RPMI8226 (cell line): ENCODE measurements at places on chromosomes 7 and 10.

DNA sequence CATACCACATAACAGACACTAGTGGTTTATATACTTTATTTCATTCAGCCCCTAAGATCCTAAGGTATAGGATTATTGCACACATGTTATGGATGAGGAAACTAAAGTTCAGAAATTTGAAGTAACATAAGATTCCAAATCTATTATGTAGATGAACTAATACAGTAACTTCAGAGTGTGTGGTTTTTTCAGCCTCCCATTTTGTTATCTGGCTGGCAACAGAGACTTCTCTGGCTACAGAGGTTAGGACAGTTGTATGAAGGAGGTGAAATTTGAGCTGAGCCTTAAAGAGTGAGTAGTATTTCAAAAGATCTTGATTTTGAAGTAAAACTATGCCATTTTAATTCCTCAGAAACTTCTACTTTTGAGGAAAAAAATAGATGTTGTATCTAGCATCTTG is 125.4 kb downstream of the MAPK8 start:
- no peak for DNase-seq

DNA sequence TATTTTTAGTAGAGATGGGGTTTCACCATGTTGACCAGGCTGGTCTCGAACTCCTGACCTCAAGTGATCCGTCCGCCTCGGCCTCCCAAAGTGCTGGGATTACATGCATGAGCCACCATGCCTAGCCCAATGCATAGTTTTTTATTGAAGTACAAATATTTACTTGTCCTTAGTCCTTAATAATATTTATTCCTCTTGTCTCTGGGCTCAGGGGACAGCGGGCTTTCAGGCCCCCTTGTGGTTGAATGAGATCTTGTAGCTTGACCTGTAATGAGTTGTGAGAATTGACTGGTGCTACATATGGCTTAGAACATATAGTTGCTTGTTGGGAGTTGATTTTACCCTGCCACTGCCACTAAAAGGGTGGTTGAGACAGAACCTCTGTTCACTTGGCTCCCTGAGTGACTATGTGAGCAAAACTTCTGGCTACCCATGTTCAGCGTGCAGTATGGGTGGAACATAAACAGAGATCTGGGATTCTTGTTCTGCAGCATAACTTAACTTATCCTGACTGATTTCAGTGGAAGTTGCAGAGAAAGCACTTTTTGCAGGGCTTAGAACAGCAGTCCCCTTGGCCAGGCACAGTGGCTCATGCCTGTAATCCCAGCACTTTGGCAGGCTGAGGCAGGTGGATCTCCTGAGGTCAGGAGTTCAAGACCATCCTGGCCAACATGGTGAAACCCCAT is 14.9 kb downstream of the CCL26 start:
- DNase-seq: peak; percentile 52

GRCh38 chr7:129774359-129774758 is 162.8 kb downstream of the NRF1 start:
- no peak for DNase-seq

DNA sequence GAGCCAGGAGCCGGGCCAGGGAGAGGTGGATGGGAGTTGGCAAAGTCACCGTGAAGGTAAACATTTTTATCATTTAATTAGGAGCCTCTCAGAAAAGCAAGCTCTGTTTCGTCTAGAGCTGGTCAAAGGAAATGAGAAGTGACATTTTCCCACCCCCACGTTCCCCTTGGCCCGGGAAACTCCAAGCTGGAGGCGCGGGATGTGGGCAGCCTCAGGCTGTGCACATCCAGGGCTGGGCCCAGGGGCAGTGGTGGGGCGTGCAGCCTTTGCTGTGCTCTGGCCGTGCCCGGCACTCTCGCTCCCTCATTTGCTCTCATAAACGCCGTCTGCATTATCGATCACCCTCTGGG is 135.6 kb upstream of the RET start:
- DNase-seq: no peak

DNA sequence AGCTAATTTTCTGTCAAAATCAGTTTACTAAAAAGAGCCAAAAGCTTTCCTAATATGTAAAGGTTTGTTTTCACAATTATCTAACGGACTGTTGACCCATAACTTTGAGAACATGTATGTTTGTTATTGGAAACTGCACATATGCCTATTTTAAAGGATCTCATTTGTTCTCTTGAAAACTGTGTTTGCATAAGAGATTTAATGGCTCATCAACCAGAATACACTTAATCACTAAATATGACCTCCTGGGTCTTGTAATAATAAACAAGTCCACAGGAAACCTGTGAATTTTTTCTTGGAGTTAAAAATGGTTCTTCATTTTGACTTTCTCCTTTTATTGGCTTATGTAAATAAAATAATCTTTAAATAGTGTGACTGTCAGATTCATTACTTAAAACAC is 48.3 kb upstream of the STEAP1B start:
- no peak for DNase-seq

DNA sequence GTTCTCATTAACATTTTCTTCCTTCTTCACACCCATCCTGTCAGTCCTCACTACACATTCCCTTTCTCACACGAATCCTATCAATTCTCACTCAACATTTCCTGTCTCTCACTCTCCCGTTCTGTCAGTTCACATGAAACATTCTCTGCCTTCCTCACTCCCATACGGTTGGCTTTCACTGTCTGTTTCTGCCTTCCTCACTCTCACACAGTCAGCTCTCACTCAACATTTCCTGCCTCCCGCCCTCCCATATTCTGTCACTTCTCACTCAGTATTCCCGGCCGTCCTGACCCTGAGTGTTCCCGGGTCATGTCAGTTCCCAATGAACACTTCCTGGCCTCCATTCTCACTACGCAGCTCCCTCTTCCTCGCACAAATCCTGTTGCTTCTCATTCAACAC is 61.5 kb downstream of the DYNC2I1 start:
- no peak for DNase-seq

DNA sequence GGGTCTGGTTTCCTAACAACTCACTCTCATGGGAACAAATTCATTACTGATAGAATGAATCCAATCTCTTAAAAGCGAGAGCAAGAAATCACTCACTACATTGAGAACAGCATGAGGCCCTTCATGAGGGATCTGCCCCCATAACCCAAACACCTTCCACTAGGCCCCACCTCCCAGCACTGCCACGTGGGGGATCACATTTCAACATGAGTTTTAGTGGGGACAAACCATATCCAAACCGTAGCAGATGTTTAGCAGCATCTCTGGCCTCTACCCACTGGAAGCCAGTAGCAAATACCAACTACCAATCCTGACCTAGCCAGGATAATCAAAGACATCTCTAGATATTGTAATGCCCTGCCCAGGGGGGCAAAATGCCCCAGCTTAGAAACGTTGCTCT is 243.9 kb downstream of the ARHGAP21 start:
- no peak for DNase-seq

- DNase-seq: no peak
Measured at GRCh38 chr7:90839316-90839715, 243.2 kb downstream of the CDK14 start.

DNA sequence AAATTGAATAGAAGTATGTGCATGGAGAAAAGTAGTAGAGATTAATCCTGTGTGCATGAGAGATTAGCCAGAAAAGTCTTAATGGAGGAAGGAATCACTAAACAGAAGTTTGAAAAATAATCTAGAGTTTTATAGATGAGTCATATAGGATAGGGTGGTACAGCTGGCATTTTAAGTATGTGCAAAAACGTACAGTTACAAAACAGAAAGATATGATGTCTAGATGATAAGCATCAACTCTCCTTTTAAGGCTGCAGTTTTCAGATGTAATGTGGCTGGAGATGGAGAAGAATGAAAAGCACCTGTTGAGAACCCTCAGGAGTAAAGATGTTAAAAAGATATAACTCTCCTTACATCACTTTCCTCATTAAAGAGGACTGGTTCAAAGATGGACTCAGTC is 271.3 kb downstream of the STK31 start:
- DNase-seq: no peak

- no peak for DNase-seq
Measured at GRCh38 chr7:22944510-22944909, 69.4 kb downstream of the HYCC1 start.

DNA sequence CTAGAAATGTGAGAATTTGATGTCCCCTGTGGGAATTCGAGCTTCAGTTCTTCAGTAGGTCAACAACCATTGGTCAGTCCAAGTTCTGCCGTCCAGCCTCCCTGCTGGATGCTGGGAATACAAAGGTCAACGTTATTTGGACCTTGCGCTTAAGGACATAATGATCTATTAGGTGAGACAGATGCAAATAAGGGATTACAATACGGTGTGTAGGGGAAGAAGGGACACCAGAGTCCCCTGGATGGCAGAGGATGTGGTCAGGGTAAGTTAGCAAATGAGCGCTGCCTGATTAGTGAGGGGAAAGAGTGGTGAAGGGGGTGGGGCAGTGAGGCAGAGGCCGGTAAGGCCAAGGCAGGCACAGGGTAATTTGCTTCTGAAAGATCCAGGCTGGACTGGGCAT is 16.2 kb downstream of the CCNY start:
- DNase-seq: no peak

DNA sequence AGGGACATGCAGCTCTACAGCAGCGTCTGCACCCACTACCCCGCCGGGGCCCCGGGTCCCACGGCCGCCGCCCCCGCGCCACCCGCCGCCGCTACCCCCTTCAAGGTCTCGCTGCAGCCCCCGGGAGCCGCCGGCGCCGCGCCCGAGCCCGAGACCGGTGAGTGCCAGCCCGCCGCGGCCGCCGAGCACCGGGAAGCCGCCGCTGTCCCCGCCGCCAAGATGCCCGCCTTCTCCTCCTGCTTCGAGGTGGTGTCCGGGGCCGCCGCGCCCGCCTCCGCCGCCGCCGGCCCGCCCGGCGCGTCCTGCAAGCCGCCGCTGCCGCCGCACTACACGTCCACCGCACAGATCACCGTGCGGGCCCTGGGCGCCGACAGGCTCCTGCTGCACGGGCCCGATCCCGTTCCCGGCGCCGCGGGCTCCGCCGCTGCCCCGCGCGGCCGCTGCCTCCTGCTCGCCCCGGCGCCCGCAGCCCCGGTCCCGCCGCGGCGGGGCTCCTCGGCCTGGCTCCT is 631 bp downstream of the OTUD1 start:
- peak; percentile 19 for DNase-seq

GRCh38 chr10:61634746-61635145 is 28.0 kb upstream of the CABCOCO1 start:
- DNase-seq: no peak

DNA sequence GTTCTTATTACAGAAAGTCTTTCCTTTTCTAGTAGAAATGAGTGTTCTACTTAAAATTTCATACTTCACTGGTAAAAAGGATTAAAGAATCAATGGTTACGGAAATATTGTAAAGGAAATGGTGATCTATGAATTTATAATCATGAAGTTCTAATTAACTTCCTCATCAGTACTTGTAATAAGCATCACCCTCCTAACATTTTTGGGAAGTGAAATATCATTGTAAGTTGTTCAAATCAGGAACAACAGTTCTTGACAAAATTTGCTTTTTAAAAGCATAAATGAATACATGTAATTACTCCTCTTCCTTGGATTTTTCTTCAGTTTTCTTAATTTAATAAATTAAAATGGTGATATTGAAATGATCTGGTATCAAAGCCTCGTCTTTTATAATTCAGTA is 5.6 kb upstream of the PCGF5 start:
- no peak for DNase-seq

- no peak for DNase-seq
Measured at GRCh38 chr7:102182016-102182415, 104.7 kb upstream of the SH2B2 start.

- peak; percentile 70 for DNase-seq
Measured at GRCh38 chr10:71696628-71697326, 22.8 kb downstream of the C10orf105 start.

DNA sequence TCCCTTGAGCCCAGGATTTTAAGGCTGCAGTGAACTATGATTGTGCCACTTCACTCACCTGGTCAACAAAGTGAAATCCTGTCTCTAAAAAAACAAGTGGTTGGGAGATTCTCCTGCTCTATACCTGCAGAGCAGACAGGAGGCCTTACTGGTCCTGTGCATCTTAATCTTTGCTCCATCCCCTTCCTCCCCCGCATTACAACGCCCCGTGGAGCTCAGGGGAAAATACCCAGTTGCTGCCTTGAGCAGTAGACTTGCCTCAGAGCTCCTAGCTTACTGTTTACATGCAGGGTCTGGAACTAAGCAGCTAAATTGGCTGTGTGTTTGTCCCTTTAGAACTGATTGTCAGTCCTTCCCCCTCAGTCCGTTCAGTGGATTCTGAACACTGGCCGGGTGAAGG is 123.8 kb upstream of the KMT2E start:
- DNase-seq: no peak

DNA sequence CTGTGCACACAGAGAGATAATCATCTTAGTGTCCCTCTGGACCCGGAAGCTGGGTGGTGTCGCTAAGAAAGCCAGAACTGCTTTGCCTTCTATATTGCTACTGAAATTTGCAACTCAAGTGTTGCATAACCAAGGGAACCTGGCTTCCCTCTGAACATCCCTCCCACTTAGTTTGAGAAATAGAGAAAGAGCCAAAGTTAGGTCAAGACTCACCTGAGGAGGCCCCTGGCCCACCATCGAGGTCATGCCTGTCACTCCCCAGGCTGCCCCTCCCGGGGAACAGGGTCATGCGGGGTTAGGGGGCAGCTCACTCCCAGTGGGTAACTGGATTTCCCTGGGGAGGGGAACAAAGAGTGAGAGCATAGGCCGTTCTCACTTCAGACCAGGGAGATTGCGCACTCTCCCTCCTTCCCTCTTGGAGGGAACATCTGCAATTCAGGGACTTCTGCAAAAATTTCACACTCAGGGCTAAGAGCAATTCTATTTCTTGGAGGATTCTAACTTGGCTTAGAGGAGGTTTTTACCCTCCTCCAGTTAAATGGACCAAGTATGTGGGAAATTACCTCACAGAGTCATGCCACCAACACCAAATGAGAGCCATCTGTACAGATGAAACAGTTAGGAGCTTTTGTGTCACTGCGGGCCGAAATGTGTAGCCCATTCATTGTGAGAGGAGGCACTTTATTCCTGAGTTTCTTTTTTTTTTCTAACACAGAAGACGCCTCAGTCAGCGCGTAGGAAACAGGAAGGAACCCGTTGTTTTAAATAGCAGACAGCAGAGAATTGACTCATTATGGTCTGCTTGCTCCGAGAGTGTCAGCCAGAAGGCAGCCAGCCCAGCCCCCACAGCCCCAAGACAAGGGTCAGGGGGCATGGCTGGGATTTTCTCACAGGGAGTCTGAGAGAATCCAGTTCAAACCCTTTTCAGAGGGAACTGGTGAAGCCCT is 221.3 kb downstream of the ARHGAP12 start:
- no peak for DNase-seq

- peak; percentile 99 for DNase-seq
Measured at GRCh38 chr7:56447864-56448693, 331.9 kb upstream of the NUPR2 start.
